ENCODE measurements at places on chromosomes 5 and 9. TPM values are rescaled to one million over a fixed set of nuclear protein-coding genes. Genes with fewer than 3 reads are reported as not detected.

Gene PDCD1LG2
- total RNA-seq = 0.54 TPM

Gene F2RL2
- 0.11 TPM for total RNA-seq

Gene LIFR
- total RNA-seq = 46.1 TPM

Gene TAF1L
- total RNA-seq = under 0.01 TPM

Gene GABRB2
- total RNA-seq = not detected

Gene IL3
- not detected for total RNA-seq

Gene AIF1L
- total RNA-seq = 0.77 TPM

Gene ACER2
- total RNA-seq = 11.2 TPM

Gene PNPLA7
- total RNA-seq = 0.65 TPM

Gene ADRB2
- 13.0 TPM for total RNA-seq

Gene CSF1R
- not detected for total RNA-seq

Gene ZBED3
- total RNA-seq = 0.95 TPM

Gene ZNF454
- 0.11 TPM for total RNA-seq

Gene IFNK
- total RNA-seq = not detected

Gene DDX4
- total RNA-seq = not detected

Gene CNTNAP3B
- 162 TPM for total RNA-seq

Gene TNPO1
- total RNA-seq = 359 TPM

Gene RANBP3L
- 0.09 TPM for total RNA-seq

Gene GOLGA2
- 41.5 TPM for total RNA-seq

Gene AK8
- total RNA-seq = 0.11 TPM

Gene PHF24
- not detected for total RNA-seq

Gene PCDHB15
- 0.86 TPM for total RNA-seq

Gene SLC28A3
- total RNA-seq = under 0.01 TPM

Gene GABRG2
- not detected for total RNA-seq

Gene MEF2C
- total RNA-seq = 220 TPM

Gene SGCD
- 4.8 TPM for total RNA-seq

Gene F2RL1
- 14.8 TPM for total RNA-seq

Gene FOCAD
- total RNA-seq = 113 TPM

Gene TAF11L5
- total RNA-seq = not detected

Gene SOHLH1
- total RNA-seq = not detected

Gene PDE8B
- 0.11 TPM for total RNA-seq

Gene PITX1
- not detected for total RNA-seq

Gene OBP2B
- not detected for total RNA-seq

Gene TMEM174
- not detected for total RNA-seq

Gene CCL27
- total RNA-seq = not detected

Gene SLC4A9
- not detected for total RNA-seq

Gene RASEF
- under 0.01 TPM for total RNA-seq

Gene LRSAM1
- total RNA-seq = 9.6 TPM

Gene C9
- total RNA-seq = 0.11 TPM
